ENCODE measurements at places on chromosomes 6 and 20. TPM values are rescaled to one million over a fixed set of nuclear protein-coding genes. Genes with fewer than 3 reads are reported as not detected.

DNA sequence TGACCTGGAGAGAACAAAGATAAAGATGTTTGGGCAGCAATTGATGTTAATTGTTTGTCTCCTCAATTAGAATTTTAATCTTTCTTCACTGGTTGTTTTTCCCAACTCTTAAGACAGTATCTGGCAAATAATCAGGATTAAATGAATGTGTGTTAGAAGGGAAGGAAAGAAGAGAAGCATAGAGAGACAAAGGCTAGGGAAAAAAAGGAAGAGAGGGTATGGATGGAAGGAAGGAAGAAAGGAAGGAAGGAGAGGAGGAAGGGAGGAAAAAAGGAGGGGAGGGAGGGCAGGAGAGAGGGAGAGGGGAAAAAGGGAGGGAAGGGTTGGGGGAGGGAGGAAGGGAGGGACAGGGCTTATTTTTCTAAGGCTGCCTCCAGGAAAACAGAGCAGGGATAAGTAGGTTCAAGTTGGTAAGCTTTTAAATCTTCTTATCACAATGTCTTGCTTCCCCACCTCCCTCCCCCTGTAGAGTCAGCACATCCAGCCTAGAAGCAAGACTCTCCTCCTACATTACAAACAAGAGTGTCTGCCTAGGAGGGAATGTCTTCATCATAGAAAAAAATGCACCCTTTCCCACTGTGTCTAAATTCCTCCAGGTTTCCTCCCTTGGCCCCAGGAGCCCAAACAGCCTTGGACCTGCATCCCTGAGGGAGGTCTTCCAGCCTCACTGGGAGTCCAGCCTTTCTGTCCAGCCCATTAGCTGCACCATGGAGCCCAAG lies 447.8 kb upstream of the JARID2 start:
- DNase-seq = no peak

GRCh38 chr6:78995946-78996345 lies 82.1 kb downstream of the PHIP start:
- DNase-seq = no peak

- no peak for DNase-seq
Measured at GRCh38 chr6:155219858-155220301, 43.9 kb upstream of the CLDN20 start.

- peak; percentile 60 for DNase-seq
Measured at GRCh38 chr20:16098890-16099639, 474.2 kb downstream of the KIF16B start.

GRCh38 chr20:45436732-45437485 lies 21.0 kb downstream of the PIGT start:
- DNase-seq = peak; percentile 92

GRCh38 chr6:41846666-41847237 lies 48.4 kb downstream of the USP49 start:
- DNase-seq = peak; percentile 98

GRCh38 chr20:12715991-12716680 lies 292.6 kb upstream of the SPTLC3 start:
- DNase-seq = no peak

DNA sequence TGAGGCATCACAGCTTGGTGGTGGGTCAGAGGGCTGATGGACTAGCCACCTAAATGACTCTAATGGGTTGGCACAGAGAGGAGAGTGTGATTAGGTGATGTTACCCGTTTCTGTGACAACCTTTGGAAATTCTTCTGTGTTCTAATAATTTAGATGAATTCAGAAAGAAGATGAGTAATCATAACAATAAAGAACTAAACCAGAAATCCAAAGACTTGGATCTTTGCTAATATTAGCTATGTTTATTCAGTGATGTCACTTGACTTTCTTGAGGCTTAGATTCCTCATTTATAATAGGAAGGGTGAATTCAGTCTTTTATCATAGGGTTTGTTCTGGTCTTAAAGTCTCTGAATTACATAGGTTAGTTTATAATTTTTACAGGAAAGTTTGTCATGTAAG lies 19.9 kb downstream of the CRYBG1 start:
- DNase-seq = peak; percentile 74

GRCh38 chr6:20665290-20665689 lies 131.0 kb downstream of the CDKAL1 start:
- no peak for DNase-seq

DNA sequence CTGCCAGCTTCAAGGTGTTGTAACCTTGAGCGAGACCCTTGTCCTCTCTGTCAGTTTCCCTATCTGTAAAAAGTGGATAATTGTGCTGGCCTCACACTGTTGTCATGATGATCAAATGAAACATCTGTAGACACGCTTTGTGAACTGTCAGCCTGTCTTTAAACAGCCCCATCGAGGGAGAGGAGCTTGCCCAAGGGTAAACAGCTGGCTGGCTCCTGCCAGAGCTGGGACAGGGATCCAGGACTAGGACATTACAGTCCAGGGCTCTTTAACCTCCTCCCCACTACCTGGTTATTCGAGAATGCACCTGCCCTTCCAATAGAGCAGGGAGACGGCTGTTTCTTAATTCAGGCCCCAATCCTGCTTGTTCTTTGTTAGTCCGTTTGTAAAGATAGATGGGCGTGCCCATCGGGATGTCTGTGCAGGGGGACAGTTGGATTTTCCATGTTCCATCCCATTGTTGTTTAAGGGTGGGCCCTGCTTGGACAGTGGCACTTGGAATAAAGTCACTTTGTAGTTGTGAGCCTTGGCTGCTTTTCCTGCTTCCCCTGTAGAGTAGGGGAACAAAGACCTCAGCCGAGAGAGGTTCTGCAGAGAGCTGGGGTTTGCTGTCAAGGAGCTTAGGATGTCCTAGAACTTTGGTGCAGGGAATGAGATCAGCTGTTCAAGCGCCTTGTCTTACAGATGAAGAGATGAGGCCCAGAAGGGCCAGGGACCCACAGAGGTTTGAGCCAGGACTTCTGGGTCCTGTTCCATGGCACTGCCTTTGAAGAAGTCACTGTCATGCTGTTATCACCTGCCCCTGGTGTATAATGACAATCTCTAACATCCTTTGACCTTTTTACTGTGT lies 77.9 kb upstream of the MYL9 start:
- no peak for DNase-seq

DDX27 gene
- 80.8 TPM for total RNA-seq

FAM83B gene
- 0.07 TPM for total RNA-seq

SLC17A2 gene
- not detected for total RNA-seq

All from PC-3 (cell line).